ENCODE measurements at places on chromosomes 3 and 15. TPM values are rescaled to one million over a fixed set of nuclear protein-coding genes. Genes with fewer than 3 reads are reported as not detected.
A peak's percentile ranks its signal among the peaks of the same experiment; 100 is the strongest.

GRCh38 chr3:43418601-43419272 is 132.4 kb downstream of the SNRK start:
- peak; percentile 35 for DNase-seq

- DNase-seq = no peak
Observed at GRCh38 chr3:181610083-181610972, 101.4 kb upstream of the SOX2 start.

- DNase-seq = peak; percentile 16
Observed at GRCh38 chr3:14404186-14404585, 1.8 kb downstream of the SLC6A6 start.

DNA sequence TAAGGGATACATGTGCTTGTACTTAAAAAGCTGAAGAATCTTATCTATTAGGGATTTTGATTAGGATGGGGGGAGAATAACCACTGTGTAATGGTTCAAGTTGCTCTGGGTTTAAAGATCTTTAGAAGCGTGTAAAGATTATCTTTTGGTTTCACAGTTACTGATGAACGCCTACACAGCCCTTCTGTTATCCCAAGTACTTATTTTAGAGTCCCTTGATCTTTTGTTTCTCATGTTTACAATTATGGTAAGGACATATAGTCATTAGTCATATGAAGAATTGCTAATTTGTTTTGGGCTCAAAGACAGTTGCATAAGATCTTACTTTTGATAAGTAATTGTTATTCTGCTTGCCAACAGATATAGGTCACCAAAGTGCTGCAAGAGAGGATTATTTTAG is 160.1 kb downstream of the PLCL2 start:
- DNase-seq = peak; percentile 38

- no peak for DNase-seq
Observed at GRCh38 chr15:27550635-27551034, 548.5 kb downstream of the OCA2 start.

DNA sequence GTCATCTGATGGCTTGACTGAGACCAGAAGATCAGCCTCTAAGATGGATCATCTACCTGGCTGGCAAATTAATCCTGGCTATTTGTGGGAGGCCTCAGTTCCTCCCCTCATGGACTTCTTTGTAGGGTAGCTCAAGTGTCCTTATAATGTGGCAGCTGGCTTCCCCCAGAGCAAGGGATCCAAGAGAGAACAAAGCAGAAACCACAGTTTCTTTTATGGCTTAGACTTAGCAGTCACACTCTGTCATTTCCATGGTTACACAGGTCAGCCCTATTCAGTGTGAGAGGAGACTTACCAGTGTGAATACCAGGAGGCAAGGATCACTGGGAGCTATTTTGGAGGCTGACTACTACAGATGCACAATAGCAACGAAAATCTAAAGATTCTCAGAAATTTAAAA is 15.3 kb upstream of the ARL14 start:
- no peak for DNase-seq

- DNase-seq = no peak
Observed at GRCh38 chr3:101996832-101997231, 147.5 kb downstream of the NFKBIZ start.

GRCh38 chr3:13140596-13140995 is 67.4 kb upstream of the IQSEC1 start:
- DNase-seq = no peak

DNA sequence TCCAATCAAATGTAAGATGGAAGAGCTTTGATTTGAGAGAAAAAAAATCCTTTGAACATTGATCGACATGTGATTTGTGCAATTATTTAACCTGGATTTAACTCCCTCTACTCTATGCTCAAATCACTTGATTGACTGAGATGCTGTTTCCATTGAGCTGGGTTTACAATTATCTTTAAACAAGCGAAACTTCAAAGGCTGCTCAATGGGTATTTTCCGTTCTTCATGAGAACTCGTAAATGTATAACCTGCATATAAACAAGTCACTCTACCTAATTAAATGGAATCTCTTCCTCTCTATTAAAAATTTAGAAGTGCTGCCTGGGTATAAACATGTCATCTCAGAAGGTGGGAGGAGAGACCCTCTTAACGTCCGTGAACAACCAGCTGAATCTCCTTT is 71.9 kb downstream of the ANXA2 start:
- DNase-seq = no peak

GRCh38 chr3:93981649-93982048 is 1.7 kb downstream of the ARL13B start:
- DNase-seq = no peak

DNA sequence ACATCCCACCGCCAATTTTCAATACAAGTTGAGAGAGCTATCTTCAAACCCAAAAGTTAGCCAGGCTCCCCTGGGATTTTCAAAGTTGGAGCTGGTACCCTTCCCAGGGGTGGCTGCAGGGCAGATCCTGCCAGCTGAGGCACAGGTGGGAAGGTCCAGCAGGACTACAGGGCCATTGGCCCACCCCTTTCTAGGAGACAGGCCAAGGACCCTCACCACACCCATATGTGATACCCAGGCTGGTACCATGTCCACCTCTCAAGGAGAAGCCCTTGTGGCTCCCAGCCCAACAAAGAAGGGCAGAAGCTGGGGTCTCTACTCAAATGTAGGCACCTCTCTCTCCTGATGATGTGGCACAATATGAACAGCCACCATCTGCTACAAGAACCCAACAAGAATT is 8.0 kb downstream of the POC1A start:
- no peak for DNase-seq

DNA sequence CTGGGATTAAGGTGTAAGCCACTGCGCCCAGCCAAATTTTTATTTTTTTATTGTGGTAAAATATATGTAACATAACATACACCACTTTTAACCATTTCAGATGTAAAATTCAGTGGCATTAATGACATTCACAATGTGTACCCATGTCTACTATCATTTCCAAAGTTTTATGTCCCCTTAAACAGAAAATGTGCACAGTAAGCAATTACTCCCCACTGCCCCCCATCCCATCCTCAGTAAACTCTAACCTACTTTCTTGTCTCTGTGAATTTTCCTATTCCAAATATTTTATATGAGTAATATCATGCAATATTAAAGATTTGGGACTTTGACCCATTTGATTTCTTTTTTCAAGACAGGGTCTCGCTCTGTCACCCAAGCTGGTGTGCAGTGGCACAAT is 14.6 kb upstream of the PRRT3 start:
- DNase-seq = no peak

DNA sequence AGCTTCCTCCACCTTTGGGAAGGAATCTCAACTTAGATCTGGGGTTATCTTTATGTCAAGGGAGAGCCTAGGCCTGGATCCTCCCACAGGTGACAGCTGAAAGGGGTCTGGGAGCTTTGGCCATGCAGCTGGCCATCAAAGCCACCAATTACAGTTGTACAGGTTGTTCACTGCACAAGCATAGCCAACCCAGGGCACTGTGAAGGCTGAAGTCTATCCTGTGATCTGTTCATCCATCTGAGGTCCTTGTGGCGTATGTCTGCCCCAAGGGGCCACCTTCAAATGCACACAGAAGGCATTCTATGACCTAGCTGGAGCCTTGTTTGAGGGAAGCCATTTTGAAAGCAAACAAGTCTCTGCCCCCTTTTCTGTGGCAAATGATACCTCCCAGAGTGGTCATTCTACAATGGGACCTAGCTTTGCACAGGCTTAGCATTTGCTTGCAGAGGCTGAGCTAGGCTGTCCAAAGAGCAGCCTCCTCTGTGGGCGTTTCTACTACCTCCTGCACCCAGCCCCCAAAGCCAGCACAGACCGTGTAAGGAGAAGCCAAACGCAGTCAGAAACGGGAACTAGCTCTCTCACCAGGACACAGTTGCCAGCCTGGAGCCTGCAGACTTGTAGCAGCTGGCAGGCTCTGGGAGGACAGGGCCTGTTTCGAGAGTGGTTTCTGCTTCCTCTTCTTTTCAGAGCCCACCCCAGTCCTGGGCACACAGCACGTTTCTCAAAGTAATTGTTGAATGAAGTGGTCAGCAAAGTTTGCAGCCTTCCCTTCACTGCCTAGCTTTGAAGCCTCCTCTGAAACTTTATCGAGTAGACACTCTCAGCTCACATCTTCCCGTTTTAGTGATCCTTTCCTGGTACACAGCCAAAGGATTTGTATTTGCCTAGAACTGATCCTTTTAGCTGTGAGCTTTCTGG is 157.3 kb upstream of the SMAD3 start:
- DNase-seq = no peak

GRCh38 chr3:157844800-157845565 is 261.2 kb downstream of the SHOX2 start:
- no peak for DNase-seq

DNA sequence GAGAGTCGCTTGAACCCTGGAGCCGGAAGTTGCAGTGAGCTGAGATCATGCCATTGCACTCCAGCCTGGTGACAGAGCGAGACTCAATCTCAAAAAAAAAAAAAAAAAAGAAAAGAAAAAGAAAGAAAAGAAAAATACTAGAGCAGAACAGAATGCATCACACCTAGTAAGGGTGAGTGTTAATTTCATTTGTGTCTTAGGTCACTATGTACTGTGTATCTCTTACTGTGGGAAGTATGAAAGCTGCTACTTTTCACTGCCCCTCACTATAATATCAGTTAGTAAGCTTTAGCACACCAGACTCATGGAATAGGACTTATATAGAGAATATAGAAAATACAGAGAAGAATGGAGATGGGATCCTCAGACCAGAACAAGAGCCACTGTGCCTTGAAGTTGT is 45.9 kb upstream of the RASA2 start:
- no peak for DNase-seq

DNA sequence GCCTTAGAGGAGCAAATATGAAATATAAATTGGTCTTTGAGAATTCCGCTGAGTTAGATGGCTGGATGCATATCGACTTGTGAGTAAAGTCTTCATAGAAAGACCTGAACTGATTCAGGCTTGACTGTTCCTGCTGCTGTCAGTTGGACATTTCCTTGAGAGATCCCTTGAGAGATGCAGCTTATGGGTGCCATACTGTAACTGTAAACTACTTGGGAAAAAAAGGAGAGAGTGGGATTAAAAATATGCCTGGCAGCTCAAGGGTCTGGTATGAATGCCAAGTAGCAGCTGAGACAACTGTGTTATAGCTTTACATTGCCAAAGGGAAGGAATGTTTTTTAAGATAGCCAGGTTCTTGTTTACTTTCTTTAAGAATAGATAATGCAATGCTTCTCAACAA is 926.6 kb downstream of the EPHA3 start:
- DNase-seq = no peak

DNA sequence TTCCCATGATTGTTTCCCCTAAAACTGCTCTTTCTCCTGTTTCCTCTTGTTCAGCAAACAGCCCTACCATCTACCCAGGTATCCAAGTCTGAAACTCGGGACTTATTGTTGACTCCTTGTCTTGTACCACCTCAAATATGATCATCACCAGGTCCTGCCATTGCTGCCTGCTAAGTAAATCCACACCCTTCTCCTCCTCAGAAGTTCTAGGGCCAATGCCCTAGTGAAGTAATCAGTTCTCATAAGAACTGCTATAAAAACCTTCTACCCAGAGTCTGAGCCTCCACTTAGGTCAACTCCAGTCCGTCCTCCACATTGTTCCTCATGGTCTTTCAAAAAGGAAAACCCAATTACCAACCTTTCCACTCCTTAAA is 77.0 kb upstream of the IL12A start:
- no peak for DNase-seq

DNA sequence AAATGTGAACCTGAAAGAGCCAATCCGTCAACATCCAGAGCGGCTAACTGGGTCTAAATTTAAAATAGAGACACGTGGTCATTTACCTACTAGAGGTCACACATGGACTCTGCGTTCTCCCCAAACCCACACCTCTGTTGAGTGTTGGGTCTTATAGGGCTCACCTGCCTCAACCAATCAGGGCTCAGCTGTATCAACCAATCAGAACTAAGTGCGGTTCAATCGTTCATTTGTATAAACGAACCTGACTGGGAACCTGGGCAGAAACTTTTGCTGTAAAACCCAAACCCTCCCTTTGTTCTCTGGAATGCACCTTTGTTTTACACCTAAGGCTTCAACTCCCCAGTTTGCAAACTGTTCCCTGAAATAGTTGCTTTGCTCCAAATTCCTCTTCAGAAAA is 8.9 kb downstream of the DNAAF4 start:
- DNase-seq = no peak

DNA sequence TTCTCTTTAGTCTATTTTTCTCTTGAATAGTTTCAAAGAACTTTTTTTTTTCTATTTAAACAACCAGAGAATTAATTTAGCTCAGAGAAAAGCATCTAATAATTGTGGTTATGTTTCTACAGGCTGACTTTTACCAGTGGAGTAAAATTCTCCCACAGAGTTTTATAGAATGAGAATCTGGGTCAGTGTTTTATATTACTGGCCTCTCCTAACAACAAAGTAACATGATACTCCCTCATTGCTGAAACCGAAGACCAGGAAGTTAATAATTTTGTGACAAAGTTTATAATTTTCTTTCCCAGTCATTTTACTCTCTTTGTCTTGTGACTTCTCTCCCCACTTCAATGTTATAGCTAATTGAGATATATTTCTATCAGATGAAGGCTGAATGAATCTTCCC is 946.9 kb downstream of the EPHA3 start:
- peak; percentile 4 for DNase-seq

Gene CDCP1
- total RNA-seq = 10.4 TPM

Gene GOLGA8N
- 2.6 TPM for total RNA-seq

Gene ARPIN
- total RNA-seq = 16.1 TPM

Gene AP3B2
- total RNA-seq = 0.64 TPM

Gene ATP13A4
- not detected for total RNA-seq

Gene PDCD7
- 20.7 TPM for total RNA-seq

Gene ACAD11
- total RNA-seq = 45.3 TPM

Gene DUOXA1
- total RNA-seq = not detected

Gene PLA2G4D
- total RNA-seq = not detected

Gene TPRA1
- total RNA-seq = 26.4 TPM

Gene SLC28A1
- not detected for total RNA-seq

Gene ACP3
- 2.3 TPM for total RNA-seq

Gene EFHB
- total RNA-seq = under 0.01 TPM

Gene SLC12A8
- 33.2 TPM for total RNA-seq

Gene HEXA
- total RNA-seq = 61.5 TPM

Gene CFAP91
- total RNA-seq = 0.43 TPM
